Diencephalon (tissue), 1 donor: ENCODE measurements at places on chromosomes 12 and 14. TPM values are rescaled to one million over a fixed set of nuclear protein-coding genes. Genes with fewer than 3 reads are reported as not detected.

The CIROP gene
- total RNA-seq: not detected

The TRHDE gene
- 24.2 TPM for total RNA-seq

The TTC6 gene
- 10.4 TPM for total RNA-seq

The TBX5 gene
- total RNA-seq: not detected

The CLEC12A gene
- 0.23 TPM for total RNA-seq

The STAC3 gene
- total RNA-seq: 1.4 TPM

The RPGRIP1 gene
- 0.69 TPM for total RNA-seq

The RFLNA gene
- 8.8 TPM for total RNA-seq

The RERGL gene
- total RNA-seq: 1.8 TPM

The CMA1 gene
- total RNA-seq: not detected

The L3HYPDH gene
- 19.1 TPM for total RNA-seq

The VAMP1 gene
- total RNA-seq: 27.2 TPM

The ABCD2 gene
- total RNA-seq: 21.0 TPM

The SDR9C7 gene
- 0.23 TPM for total RNA-seq
